ENCODE measurements at places on chromosomes 6 and 20. TPM values are rescaled to one million over a fixed set of nuclear protein-coding genes. Genes with fewer than 3 reads are reported as not detected.

The ADA gene
- total RNA-seq = 8.9 TPM

The ZNF334 gene
- 1.7 TPM for total RNA-seq

The KIAA1755 gene
- 1.5 TPM for total RNA-seq

The DZANK1 gene
- total RNA-seq = 0.50 TPM

The BTNL2 gene
- total RNA-seq = not detected

The AKAP7 gene
- 5.8 TPM for total RNA-seq

The RAB44 gene
- total RNA-seq = under 0.01 TPM

The REM1 gene
- total RNA-seq = not detected

The FOXF2 gene
- total RNA-seq = 16.4 TPM

The FOXS1 gene
- total RNA-seq = not detected

The CAGE1 gene
- not detected for total RNA-seq

The GTSF1L gene
- total RNA-seq = not detected

The SH3BGRL2 gene
- total RNA-seq = 3.7 TPM
